ENCODE measurements at places on chromosomes 11 and 22. TPM values are rescaled to one million over a fixed set of nuclear protein-coding genes. Genes with fewer than 3 reads are reported as not detected.

GRCh38 chr11:44870181-44870580 is 80.5 kb downstream of the TP53I11 start:
- no peak for DNase-seq

- no peak for DNase-seq
Measured at GRCh38 chr22:24775769-24776492, 1.4 kb upstream of the PIWIL3 start.

DNA sequence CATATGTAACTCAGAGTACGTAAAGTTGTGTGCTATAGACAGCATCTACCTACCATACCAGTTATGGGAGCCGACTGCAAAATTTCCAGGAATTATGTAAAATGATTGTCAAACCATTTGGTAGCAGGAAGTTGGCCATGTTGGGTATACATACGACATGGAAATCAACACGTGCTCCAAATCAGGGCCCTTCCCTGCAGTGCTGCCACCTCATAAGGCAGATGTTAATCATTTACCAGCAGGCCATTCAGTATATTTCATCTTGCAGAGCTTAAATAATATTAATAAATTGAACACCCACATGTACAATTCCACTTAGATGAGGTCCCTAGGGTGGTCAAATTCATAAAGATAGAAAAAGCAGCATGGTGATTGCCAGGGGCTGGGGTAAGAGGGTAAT is 9.8 kb downstream of the MS4A18 start:
- no peak for DNase-seq

DNA sequence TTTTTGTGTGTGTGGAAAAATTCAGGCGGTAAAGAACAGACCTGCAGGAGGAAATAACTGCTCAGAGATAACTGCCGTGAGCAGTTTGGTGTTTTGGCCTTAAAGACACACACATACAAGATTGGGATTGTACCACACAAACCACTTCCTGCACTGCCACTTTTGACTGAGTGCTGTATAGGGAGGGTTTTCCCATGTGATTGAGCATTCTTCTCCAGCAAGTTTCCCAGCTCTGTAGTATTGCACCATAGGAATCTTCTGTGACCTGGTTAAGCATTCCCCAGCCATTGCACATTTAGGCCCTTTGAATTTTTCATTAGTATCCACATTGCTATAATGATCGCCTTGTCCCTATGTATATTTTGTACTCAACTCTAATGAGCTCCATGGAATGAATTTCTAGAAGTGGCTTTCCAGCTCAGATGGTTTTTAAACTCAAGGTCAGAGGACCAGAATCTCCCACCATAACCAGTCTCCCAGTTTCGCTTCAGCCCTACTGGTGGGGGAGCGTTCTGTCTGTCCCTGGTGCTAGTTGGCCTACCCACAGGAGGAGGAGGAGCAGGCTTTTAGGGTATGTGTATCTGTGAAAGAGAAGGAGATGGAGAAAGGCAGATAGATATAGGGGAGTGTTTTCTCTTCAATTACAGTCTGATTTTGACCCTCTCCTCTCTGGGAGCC is 9.3 kb downstream of the CD82 start:
- DNase-seq = no peak

The VPREB3 gene
- 0.50 TPM for total RNA-seq

The SPI1 gene
- total RNA-seq = not detected

DNA sequence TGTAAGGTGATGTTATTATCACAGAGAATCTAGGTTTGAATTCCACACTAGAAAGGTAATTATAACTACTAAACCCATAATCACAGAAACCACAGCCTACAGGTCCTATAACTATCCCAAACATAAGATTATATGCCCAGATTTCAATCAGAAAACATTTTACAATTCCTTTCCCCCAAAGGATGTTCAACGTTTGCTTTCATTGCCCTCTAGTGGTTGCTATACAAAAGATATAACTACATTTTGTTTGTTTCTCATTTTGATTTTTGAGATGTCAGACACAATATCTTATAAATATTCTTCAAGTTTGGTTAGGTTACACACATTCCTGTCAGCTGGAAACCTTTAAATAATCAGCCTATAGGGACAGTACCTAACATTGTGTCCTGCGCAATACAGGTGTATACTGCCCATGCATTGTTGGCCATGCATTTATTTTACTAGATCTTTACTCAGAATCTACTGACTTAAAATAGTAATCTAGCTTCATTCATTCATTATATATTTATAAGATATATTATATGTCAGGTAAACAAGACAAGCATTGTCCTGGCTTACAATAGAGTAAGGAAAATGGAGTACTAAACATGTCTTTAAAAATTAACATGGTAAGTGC is 530.5 kb upstream of the CCDC90B start:
- no peak for DNase-seq

DNA sequence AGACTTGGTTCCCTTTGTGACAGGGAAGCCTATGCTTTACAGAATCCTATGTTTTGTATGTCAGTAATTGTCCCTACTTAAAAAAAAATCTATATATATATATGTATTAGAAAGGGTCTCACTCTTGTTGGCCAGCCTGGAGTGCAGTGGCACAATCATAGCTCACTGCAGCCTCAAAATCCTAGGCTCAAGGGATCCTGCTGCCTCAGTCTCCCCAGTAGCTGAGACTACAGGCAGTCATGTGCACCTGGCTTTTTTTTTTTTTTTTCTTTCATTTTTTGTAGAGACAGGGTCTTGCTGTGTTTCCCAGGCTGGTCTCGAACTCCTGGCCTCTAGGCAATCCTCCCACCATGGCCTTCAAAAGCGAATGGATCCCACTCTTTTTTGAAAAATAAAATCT is 2.1 kb upstream of the NEAT1 start:
- no peak for DNase-seq

The UBQLN3 gene
- not detected for total RNA-seq

The OR10G4 gene
- total RNA-seq = not detected

GRCh38 chr11:63916837-63917691 is at the start of gene RCOR2:
Gene RCOR2, minus strand, starts transcription at chr11:63917164. Its CDS starts 708 bp downstream, at chr11:63916456.
- peak; percentile 90 for DNase-seq

DNA sequence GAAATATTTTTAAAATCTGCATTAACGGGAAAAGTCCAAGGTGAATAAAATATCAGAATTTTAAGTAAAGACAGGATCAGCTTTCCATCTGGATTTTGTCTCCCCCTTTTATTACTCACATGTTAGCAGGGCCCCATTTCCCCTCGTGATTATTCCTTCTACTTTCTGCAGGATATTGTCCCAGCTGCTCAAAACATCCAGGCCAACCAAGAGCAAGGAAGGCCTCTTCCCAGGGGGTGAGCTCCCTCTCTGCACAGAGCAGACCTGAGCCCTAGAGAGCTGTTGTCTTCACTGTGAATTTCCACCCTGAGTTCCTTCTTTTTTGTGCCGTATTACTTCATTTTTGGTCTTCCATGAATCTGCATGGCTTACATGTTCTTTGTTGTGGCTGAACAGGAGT is 3.7 kb upstream of the TMPRSS13 start:
- peak; percentile 3 for DNase-seq

The P2RY2 gene
- total RNA-seq = 0.35 TPM

GRCh38 chr11:122754553-122755322 is 83.6 kb upstream of the CRTAM start:
- peak; percentile 41 for DNase-seq

DNA sequence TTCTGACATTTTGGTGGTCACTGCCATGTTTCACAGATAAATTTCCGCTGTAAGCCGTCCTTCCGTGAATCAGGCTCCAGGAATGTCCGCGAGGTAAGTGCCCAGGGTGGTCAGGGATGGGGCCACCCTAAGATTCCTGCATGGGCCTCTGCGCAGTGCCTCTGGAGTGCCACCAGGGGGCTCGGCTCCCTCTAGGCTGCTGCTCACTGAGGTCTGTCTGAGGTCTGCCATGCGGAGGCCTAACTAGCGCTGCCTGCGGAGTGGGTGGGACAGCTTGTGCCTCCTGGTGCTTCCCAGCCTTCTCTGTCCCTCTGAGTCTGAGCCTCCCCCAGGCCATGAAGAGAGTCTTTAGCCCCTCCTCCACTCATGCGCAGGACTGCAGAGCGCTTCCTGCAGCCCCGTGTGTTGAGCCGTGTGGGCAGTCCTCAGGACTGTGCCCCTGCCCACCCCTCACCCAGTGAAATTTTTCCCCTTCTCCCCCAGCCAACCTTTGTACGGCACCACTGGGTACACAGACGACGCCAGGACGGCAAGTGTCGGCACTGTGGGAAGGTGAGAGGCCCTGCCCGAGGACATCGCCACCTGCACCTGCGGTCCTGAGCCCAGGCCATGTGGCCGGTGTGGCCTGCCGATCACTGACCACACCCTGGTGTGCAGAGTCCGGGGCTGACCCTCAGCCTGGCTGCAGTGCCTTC is 11.9 kb upstream of the MDK start:
- DNase-seq = peak; percentile 91

The TRIM29 gene
- not detected for total RNA-seq

The LRRC74B gene
- total RNA-seq = not detected

The CCDC157 gene
- 4.8 TPM for total RNA-seq

DNA sequence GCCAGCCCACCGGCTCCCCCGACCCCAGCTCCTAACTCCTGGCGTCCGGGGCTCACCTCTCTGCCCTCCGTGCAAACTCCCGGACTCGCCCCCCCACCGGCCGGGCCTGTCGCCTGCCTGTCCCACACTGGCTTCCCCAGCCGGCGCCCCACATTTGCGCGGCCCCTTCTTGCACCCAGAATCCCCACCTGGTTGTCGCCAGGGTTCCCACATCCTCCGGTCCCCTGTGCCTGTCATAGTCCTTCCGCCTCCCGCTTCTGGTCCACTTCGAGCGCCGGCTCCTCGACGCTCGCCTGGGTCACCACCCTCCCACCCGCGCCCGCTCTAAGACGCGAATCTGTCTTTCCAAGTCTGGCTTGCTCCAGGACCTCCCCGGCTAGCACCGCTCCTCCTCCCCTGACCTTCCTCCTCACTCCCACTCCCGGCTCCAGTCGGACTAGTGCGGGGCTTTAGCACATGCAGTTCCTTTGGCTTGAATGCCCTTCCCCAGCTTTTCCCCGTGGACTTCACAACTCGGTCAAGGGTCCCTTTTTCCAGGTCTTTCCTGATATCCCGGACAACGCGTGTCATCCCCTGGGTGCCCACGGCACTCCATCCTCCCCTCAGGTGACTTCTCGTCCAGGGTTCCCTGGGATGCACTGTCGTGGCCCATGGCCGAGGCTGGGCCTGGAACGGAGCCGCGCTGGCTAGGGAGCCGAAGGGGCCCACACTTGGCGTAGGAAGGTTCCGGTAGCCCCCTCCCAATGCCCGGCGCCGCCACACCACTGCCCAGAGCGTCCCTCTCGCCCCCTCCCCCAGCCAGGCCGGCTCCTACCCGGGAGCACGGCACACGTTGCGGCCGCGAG is 635 bp downstream of the SCARF2 start:
- peak; percentile 37 for DNase-seq

The PKNOX2 gene
- total RNA-seq = 1.3 TPM

The PHLDA2 gene
- 42.8 TPM for total RNA-seq

DNA sequence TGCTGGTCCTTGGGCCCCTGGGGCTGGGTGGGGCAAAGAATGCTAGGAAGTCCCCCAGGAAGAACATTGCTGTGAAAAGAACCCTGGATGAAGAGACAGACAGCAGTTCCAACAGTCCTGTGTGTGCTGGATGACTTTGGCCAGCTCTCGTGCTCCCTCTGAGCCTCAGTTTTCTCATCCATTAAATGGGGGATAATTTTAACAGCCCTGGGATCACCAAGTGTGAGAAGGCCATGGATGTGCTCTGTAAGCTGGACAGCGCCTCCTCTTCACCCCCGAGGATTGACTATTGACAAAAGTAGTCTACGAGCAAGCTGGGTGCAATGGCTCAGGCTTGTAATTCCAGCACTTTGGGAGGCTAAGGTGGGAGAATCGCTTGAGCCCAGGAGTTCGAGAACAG is 2.5 kb downstream of the LARGE2 start:
- DNase-seq = peak; percentile 18

DNA sequence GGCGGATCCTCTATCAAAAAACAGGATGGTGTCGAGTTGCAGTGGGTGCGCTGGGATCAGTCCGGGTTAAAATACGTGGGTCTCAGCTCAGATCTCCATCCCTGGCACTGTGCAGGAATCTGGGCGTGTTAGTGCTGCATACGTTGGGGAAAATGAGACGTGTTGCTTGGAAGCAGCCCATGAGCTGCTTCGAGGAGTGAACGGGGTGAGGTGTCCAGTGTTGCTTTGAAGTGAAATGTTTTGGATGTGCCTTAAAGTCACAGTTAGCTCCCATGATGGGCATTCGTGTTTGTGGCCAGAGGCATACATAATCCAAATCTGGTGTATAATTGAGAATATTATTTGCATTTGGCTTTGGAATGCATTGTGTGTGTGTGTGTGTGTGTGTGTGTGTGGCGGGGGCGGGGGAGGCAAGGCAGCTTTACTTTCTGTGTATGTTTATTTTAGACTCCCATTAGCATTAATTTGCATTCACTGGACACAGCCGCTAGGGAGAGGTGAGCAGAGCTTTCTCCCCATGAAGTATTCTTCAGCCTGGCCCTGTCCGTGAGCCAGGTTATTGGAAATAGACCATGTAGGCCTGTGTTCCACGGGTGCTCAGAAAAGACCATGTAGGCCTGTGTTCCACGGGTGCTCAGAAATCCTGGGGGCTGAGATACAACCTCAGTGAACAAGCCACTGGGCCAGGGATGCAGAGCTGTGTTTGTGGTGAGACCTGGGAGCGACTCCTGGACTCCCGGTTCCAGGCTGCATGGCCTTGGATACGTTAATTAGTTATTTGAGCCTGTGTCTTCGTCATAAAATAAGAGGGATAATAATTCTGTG is 134.6 kb downstream of the ST3GAL4 start:
- no peak for DNase-seq

DNA sequence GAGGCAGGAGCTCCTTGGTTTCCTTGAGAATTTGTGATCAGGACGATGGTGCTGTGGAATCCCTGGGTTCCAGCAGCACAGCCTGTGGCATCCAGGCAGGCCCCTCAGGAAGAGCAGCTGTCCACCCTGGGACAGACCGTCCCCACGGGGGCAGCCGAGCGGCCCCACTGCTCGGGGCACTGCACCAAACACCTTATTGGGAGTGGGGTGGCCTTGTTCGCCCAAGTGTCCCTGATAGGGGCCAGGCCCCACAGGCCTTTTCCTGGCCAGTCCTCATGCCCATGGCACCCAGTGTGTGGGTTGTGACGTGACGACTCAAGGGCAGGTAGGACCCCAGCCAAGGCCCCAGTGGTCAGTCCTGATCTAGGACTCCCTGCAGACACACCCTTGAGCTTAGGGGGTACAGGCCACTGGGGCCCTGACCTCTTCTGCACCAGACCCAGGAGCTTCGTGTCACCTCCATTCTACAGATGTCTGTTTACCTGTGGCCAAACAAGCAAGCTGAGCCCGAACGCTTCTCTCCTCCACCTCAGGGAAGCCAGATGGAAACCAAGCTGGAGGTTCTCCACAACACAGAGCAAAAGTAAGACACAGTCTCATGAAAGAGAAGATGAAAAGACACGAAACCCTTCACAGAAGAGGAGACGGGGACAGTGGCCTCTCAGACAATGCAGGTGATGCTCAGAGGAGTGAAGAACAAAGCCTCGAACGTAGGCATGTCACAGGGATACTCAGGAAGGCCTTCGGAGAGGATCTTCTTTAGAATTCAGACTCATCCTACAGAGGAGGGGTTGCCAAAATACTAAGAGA is 1.6 kb upstream of the BRD1 start:
- no peak for DNase-seq

- no peak for DNase-seq
Measured at GRCh38 chr11:84398017-84398626, 1112.0 kb upstream of the CCDC90B start.

- no peak for DNase-seq
Measured at GRCh38 chr11:79417069-79417920, 23.5 kb downstream of the TENM4 start.

Measured in H9 (cell line).